Naive B cell (primary cell): ENCODE measurements at places on chromosomes 12 and 14. TPM values are rescaled to one million over a fixed set of nuclear protein-coding genes. Genes with fewer than 3 reads are reported as not detected.

- DNase-seq: no peak
- no peak overlapping the region for H3K27ac ChIP-seq
- H3K36me3 ChIP-seq: no peaks in the 10 kb centered on the region
- peaks cover 9% of the 10 kb centered on the region for H3K4me1 ChIP-seq
- H3K4me3 ChIP-seq: no peak overlapping the region
Observed at GRCh38 chr14:100673085-100673806, 53.4 kb upstream of the DLK1 start.

Gene SSPN
- 4.8 TPM for polyA plus RNA-seq

GRCh38 chr14:20656274-20656673 lies 14.8 kb upstream of the OR6S1 start:
- H3K36me3 ChIP-seq: peaks cover 3% of the 10 kb centered on the region
- no peak overlapping the region for H3K27ac ChIP-seq
- peaks cover 29% of the 10 kb centered on the region for H3K4me1 ChIP-seq
- H3K27me3 ChIP-seq: peaks cover 64% of the 10 kb centered on the region
- DNase-seq: no peak
- no peak overlapping the region for H3K4me3 ChIP-seq

Gene PRB2
- polyA plus RNA-seq: not detected

Gene SLC17A8
- polyA plus RNA-seq: not detected

DNA sequence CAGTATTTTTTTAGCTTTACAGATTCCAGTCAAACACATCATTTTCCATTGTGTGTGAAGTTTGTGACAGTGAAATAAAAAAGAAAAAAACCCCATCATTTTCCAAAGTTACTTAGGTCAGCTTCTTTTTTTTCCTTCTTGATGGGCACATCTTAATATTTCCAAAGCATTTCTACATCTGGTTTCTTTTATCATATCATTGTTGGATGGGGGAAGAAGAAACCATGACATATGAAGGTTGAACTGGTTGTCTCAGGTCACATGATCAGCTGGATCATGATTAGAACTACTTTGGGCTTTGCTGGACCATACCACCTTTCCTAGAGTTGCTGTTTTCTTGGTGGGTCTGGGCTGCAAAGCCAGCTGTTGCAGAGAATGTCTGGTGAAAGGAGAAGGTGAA lies 59.8 kb downstream of the FOS start:
- H3K27me3 ChIP-seq: no peaks in the 10 kb centered on the region
- no peak overlapping the region for H3K4me3 ChIP-seq
- no peak overlapping the region for H3K27ac ChIP-seq

- no peaks in the 10 kb centered on the region for H3K27me3 ChIP-seq
- H3K4me1 ChIP-seq: peaks cover 54% of the 10 kb centered on the region
- H3K36me3 ChIP-seq: peaks cover 5% of the 10 kb centered on the region
- H3K4me3 ChIP-seq: peak overlapping the region; percentile 43
- H3K27ac ChIP-seq: peak overlapping the region; percentile 80
Observed at GRCh38 chr14:68312884-68313610, 479.8 kb downstream of the ZFP36L1 start.

Gene C12orf54
- polyA plus RNA-seq: not detected

DNA sequence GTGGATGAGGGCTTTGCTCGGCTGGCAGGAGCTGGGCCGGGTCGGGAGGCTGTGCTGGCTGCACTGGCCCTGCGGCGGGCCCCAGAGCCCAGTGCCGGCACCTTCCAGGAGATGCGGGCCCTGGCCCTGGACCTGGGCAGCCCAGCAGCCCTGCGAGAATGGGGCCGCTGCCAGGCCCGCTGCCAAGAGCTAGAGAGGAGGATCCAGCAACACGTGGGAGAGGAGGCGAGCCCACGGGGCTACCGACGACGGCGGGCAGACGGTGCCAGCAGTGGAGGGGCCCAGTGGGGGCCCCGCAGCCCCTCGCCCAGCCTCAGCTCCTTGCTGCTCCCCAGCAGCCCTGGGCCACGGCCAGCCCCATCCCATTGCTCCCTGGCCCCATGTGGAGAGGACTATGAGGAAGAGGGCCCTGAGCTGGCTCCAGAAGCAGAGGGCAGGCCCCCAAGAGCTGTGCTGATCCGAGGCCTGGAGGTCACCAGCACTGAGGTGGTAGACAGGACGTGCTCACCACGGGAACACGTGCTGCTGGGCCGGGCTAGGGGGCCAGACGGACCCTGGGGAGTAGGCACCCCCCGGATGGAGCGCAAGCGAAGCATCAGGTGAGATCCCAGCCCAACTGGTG lies 11.5 kb downstream of the ARHGEF40 start:
- peaks cover 6% of the 10 kb centered on the region for H3K27me3 ChIP-seq
- no peak overlapping the region for H3K4me3 ChIP-seq
- H3K27ac ChIP-seq: no peak overlapping the region
- H3K4me1 ChIP-seq: peaks cover 9% of the 10 kb centered on the region
- no peak for DNase-seq

GRCh38 chr12:88801227-88802095 lies 221.2 kb upstream of the KITLG start:
- H3K36me3 ChIP-seq: no peaks in the 10 kb centered on the region
- H3K4me3 ChIP-seq: no peak overlapping the region
- H3K27ac ChIP-seq: no peak overlapping the region
- H3K27me3 ChIP-seq: no peaks in the 10 kb centered on the region
- no peaks in the 10 kb centered on the region for H3K4me1 ChIP-seq

- no peaks in the 10 kb centered on the region for H3K27me3 ChIP-seq
- peak overlapping the region; percentile 79 for H3K27ac ChIP-seq
- no peak overlapping the region for H3K4me3 ChIP-seq
- peaks cover 18% of the 10 kb centered on the region for H3K36me3 ChIP-seq
- peaks cover 45% of the 10 kb centered on the region for H3K4me1 ChIP-seq
Observed at GRCh38 chr14:68664225-68664681, 128.6 kb downstream of the ZFP36L1 start.

Gene DCN
- not detected for polyA plus RNA-seq

DNA sequence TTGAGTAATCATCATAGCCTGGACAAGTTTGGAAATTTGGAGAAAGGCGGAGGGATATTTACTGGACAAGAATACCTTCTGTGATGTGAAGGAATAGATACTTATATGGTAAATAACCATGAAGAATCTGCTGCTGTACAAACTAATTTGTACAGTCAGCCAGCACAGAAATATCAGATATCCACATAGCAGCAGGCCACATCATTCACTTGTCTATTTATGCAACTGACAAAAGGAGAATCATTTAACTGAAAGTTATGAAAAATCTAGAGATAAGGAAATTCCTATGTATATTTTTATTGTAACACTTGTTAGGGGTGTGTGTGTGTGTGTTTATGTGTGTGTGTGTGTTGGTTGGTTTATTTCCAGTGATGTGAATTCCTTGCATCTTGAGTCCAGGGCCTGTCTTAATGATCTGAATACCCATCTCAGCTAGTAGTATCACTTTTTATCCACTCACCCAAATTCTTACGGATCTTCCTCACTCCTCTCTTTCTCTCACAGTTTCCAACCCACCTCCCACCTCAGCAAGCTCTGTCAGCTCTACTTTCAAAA lies 10.5 kb upstream of the LRIG3 start:
- H3K27ac ChIP-seq: no peak overlapping the region
- H3K4me1 ChIP-seq: no peaks in the 10 kb centered on the region
- H3K27me3 ChIP-seq: no peaks in the 10 kb centered on the region
- H3K36me3 ChIP-seq: no peaks in the 10 kb centered on the region
- no peak overlapping the region for H3K4me3 ChIP-seq

Gene PPP4R3A
- polyA plus RNA-seq: 213 TPM

GRCh38 chr14:77000340-77001270 lies 27.9 kb downstream of the IRF2BPL start:
- no peaks in the 10 kb centered on the region for H3K36me3 ChIP-seq
- peak overlapping the region; percentile 96 for H3K27ac ChIP-seq
- H3K27me3 ChIP-seq: no peaks in the 10 kb centered on the region
